Lung microvascular endothelial cell (primary cell): ENCODE measurements at places on chromosomes 3 and 15. TPM values are rescaled to one million over a fixed set of nuclear protein-coding genes. Genes with fewer than 3 reads are reported as not detected.

Gene C2CD4A
- 0.60 and 0.87 TPM in 2 replicates for total RNA-seq

Gene A4GNT
- not detected in 2 replicates for total RNA-seq

Gene ANKRD63
- total RNA-seq, result not detected in 2 replicates

Gene C3orf85
- total RNA-seq, result not detected in 2 replicates

Gene MUSTN1
- total RNA-seq, result 0.20 TPM in 1 of 2 replicates, not detected in the other

Gene CFAP161
- total RNA-seq, result 0.20 and 0.44 TPM in 2 replicates

- DNase-seq, result no peak
These were observed 138.3 kb upstream of the MYRIP start for GRCh38 chr3:39671116-39671515.

- no peak for DNase-seq
These were observed 28.1 kb upstream of the CAPN3 start for GRCh38 chr15:42331235-42331634.

DNA sequence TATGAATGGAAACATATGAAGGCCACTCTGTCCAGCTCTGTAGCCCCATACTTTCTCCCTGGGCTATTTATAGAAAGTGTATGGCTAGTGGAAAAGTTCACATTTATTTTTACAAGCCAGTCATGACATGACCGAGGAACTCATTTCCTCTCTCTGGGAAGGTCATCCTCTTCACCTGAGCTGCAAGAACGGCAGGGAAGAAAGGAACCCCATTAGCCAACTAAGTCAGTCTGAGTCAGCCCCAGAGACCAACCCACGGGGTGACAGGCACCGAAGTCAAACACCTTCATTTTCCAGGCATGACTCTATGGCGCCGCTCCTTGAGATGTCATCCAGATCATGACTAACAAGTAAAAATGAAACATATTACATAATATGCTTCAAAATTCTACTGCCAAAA is 4.8 kb downstream of the PAQR9 start:
- peak; percentile 6 for DNase-seq

DNA sequence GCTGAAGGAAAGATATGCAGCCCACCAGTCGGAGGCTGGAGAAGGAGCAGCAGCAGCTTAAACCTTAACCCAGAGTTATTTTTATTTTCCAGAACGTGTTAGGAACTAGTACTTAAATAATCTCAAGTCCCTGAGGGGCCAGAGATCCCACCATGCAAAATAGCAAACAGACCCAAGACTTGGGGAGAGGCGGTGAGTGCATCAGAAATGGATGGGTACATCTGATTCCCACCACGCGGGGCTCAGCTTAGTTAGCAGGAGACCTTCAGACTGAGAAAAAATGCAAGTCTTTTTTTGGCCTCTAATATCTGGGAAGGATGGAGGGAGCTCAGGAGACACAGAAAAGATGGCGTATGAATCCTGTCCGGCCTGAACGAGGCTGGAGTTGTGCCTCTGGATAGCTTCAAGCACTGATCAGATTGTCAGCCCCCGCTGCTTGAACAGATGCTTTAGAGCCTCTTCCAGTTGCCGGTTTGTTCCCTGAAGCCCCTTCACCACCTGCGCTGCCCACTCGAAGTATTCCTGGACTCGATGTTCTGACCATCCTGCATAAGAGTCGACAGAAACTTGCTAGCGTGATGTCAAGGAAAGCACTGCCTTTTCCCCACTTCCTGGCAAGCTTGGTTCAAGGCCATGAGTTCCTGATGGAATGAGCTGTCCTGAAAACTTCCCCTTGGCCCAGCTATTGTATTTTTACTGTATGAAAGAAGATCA is 1.3 kb downstream of the HDDC3 start:
- DNase-seq, result peak; percentile 73

DNA sequence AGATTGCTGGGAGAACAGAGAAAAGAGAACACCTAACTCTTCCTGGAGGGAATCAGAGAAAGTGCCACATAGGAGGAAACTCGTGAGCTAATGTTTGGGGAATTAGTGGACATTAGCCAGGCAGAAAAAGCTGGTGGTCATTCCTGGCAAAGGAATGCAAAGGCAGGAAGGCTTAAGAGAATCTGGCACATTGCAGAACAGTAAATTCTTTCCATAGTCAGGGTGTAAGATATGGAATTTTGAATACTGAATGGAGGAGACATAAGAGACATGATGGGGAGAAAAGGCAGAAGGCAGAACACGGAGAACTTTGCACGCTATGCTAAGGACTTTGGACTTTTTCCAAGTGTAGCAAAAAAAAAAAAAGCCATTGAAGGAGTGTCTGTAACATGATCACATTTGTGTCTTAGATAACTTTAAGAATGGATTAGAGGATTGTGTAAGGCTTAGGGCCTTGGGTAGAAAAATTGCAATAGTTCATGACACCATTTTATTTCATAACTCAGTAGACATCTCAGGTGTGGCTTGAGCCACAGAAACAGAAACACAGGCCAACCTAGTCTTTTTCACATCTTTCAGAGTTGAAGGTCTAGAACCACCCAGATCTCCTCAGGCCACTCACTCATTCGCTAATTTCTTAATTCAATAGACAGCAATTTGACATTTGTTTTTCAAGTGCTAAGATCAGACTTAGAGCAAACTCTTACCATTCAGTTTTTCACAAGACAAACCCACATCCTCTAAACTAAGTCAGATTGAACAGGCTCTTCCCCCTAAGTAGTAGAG is 31.2 kb upstream of the CCDC80 start:
- DNase-seq, result peak; percentile 86

GRCh38 chr15:82298520-82298919 is 35.9 kb downstream of the SAXO2 start:
- DNase-seq, result peak; percentile 8

DNA sequence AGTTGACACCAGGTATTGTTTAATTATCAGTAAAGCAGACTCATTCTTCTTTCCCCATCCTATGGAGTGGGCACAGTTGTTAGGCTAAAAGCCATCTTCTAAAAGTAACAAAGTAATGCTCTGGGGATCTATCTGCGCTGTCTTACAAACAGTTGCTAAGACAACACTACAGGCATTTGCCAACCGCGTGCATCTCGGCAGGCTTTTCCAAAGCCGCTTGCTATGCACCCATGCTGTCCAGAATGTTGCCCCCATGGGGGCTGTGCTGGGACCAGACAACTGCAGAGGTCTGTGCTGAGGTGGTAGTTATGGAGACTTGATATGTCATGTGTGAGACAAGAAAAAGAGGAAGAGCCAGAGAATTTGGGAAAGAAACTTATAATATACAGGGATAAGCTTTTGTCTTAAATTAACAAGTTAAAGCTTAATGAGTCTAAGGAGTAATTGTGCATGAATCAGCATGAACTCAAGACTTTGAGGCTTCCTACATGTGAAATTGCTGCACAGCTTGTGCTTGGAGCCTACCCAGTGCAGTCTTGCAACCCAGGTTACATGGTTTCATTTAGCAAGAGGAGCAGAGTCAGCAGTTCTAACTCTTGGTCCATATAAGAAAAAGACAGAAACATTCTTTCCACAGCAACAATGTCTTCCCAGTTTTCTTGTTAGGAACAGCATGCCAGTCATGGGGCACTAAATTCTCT is 38.9 kb upstream of the DCLK3 start:
- no peak for DNase-seq

- DNase-seq, result peak; percentile 10
These were observed 13.2 kb downstream of the LINS1 start for GRCh38 chr15:100588638-100589242.

GRCh38 chr3:8888301-8888915 is 74.9 kb downstream of the RAD18 start:
- no peak for DNase-seq

DNA sequence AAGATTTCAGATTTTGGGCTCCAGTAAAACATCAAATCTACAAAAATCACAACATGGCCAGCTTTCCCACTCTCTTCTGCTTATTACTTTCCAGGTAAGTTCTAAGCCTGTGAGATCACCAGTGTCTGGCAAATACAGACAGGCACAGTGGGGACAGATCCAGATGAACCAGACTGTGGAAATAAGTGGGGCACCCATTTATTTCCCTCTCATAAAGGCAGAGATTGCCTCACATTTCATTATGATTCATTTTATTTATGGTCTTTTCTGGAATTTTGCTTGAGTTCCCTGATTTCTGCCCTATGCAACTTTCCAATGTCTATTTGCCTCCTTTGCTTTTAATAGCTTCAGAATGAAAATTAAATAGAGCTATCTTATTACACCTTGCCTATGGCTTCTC is 66.8 kb downstream of the GREM1 start:
- no peak for DNase-seq

DNA sequence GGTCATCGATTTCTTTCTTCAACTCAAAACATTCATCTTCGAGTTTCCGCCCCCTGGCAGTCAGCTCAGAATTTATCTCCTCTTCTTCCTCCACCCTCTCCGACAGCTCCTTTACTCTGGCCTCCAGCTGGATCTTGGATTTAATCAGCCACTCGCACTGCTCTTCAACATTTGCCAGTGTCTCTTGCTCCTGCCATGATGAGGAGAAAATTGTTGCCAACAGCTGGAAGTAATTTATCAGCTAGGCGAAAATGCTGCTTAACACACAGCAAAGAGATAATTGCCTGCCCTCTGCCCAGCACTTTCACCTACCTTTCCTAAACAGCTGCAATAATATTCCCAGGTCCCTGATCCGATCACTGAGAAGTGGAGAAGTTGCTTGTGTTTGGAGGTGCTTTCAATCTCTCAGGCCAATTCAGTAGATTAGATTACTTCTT is 69.3 kb downstream of the MYH15 start:
- no peak for DNase-seq

GRCh38 chr3:57221883-57222282 is 5.6 kb upstream of the APPL1 start:
- peak; percentile 50 for DNase-seq

- no peak for DNase-seq
These were observed 30.2 kb downstream of the NR2F2 start for GRCh38 chr15:96360581-96361308.

DNA sequence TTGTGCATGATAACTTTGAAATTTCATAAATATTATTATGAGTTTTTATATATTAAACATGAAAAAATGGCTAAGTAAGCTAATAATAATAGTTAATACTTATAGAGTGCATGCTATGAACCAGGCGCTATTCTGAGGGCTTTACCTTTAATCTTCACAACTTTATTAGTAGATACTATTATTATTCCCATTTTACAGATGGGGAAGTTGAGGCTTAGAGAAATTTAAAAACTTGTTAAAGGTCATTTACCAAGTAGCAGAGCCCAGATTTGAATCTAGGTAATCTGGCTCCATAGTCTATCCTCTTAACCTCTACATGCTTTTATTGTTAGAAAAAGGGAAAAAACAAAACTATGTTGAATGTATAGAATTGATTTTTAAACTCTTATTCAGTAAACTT is 60.4 kb downstream of the TRPC1 start:
- no peak for DNase-seq

DNA sequence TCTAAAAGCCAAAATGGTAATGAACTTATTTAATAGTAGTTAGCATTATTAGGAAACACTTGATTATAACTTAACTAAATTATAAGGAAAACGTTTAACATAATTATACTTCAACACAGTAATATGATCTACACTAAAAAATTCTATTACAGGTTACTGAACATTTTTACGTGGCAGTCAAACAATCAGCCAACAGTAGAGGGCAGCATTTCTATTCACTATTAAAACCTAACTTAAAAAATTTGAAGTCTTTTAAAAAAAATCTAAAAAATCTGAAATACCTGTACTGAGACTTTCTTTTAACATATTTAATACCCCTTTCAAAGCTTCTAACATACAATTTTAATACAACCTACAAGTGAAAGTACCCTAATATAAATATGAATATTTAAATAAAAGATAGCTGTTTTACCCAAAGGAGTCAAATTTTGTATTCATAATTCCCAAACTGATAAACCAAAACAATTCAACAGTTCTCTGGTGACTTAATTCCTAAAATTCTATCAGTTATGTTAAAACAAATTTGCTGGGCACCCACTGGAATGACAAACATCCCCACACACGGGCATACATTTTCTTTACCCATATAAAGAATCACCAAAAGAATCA is 41.5 kb downstream of the DLG1 start:
- DNase-seq, result peak; percentile 76
